ENCODE measurements at places on chromosomes 2 and 18.

- no peak for DNase-seq
These were observed 40.6 kb upstream of the MAP2 start for GRCh38 chr2:209383212-209383611.

DNA sequence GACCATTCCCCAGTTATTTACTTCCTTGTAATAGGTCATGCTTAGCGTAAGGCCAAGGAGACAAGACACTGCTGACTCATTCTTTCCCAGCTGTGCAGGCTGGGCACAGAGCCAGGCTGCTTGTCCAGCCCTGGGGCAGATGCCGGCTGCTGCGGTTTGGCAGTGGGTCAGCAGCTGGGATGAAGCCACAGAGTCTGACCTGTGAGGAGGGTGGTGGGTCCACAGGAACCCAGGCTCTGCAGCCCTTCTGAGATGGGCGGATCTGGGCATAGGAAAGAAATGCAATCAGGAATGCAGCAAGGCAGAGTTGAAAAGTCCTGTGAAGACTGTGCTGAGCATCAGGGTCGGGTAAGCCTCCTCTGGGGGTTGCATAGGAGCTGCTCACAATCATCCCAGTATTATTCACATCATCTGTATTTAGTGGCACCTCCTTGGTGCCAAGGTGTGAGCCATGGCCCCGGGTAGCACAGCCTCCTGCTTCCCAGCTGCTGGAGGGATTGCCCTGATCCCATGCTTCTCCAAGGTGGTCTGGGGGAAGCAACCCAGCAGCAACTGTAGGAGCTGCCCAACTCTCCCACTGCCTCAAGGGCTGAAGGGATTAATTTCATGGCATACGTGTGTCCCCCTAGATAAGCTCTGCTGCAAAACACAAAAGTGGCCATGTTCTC lies 139.0 kb downstream of the DDX1 start:
- no peak for DNase-seq

GRCh38 chr18:10370716-10371115 lies 83.7 kb upstream of the APCDD1 start:
- no peak for DNase-seq

DNA sequence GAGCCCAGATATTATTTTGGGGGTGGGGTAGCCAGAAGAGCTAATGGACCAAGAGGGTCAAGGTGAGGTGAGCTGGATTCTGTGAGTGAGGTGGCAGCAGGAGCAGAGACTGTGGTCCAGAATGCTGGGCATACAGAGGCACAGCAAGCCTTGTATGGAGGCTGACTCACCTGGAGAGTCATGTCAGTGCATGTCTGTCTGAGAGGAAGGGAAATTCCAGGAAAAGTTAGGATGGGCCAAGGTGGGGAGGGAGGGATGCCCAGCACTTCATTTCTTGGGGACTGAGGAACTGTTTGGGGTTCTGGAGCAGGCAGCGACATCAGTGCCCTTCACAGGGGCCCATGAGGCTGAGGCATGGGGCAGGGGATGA lies 21.1 kb downstream of the PER2 start:
- DNase-seq = no peak

DNA sequence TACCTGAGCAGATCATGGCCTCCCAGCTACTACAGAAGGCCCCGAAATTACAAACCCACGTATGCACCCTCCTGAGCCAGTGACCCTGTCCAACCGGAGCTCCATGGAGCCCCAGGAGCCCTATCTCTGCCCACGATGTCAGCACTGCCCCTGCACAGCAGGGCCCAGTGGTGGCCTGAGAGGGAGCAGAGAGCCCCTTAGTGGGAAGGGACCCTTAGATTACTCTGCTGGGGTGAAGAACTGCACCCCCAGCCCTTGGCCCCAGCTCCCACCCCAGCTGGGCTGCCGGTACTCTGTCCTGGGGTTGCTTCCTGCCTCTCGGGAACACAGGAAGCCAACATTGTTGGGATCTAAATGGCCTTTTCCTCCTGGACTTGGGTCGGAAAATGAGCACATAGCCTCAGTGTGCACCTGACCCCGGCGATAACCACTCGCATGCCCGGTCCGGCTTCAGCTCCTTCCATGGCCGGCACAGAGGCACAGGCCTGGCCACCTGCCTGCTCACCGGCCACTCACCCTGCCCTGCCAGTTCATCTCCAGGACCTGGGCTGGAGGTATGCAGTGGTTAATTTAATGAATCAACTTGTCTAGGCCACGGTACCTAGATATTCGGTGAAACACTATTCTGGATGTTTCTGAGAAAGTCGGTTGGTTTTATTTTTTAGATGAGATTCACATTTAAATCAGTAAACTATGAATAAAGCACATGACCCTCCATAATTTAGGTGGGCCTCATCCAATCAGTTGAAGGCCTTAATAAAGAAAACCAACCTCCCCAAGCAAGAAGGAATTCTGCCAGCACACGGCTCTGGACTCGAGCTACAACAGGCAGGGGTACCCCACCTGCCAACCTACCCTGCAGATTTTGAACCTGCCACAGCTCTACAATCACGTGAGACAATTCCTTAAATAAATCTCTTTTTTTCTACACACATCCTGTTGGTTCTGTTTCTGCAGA lies 19.2 kb downstream of the TNS1 start:
- DNase-seq = no peak
